ENCODE measurements at places on chromosomes 5 and 9.

DNA sequence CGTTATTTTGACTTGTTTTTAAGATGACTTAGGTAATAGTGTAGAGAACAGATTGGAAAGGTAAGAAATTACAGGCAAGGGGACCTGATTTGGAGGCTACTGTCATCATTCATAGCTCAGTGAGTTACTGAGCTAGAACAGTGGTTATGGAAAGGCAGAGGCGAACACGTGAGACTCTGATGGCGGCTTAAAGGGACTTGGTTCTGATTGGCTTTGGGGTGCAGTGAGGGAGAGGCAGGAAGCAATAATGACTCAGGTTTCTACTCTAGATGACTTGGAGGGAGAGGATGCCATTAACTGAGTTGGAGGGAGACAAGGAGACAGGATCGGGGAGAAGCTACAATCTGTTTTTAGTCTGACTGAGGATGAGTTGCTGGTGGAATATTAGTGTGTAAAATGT lies 3.0 kb downstream of the F2RL2 start:
- DNase-seq = no peak

DNA sequence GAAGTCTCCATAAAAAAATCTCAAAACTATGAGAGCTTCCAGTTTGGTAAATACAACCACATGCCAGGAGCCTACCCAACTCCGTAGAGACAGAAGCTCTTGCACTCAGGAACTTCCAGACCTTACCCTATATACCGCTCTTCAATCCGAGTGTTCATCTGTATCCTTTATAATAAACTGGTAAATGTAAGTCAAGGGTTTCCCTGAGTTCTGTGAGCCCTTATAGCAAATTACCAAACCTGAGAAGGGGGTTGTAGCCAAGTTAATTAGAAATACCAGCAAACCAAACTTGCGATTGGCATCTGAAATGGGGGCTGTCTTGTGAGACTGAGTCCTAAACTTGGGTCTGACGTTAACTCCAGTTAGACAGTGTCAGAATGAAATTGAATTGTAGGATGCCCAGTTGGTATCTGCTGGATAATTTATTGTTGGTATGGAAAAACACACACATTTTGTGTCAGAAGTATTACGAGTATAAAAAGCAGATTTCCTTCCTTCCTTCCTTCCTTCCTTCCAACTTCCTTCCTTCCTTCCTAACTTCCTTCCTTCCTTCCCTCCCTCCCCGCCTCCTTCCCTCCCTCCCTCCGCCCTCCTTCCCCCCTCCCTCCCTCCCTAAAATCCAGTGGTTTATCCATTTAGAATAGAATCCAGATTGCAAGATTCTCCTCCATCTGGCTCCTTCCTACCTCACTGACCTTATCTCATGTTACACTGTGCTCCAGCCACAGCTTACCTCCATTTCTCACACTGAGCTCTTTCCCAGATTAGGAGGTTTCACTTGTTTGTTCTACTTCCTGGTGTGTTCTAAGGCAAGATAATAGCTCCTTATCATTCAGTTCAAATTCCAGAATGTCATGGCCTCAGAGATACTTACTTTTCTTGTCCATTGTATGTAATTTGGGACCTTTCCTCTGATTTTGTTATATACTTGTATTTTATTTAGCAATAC lies 196.7 kb downstream of the WDR70 start:
- no peak for DNase-seq

DNA sequence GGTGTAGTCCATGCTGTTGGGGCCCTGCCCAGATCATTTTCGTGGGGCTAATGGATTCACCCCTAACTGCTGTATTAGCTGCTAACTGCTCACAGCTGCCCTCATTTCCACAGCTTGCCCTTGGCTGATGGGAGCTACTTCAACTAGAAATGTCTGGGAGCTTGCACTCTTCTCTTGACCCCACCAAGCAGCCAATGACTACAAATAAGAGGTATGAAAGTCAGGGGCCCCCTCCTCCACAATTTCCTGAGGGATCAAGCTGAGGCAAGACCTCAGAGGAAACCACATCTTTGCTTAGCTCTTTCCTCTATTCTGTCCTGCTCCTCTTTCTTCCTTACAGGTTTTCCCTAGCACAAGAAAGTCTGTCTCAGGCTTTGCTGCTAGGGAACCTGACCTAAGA lies 397.5 kb downstream of the MLLT3 start:
- DNase-seq = no peak

DNA sequence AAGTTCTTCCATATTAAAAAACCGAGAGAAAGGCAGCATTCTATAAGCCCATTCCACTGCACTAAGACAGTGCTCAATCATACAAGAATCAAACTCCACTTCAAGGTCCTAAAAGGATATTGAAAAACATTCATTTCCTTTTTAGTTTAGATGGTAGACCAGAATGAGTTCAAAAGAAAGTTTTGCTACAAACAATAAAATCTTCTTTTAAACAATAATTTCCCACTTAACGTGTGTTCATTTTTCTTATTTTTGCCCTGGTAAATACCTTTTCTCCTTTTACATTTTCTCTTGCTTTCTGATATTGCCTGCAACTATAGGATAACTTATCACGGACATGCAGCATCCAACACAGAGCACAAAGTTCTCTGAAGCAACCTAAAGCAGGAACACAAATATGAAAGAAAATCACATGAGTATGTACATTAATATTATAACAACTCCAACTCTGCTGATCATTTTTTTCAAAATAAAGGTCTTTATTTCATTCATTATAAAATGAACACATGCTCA lies 61.7 kb downstream of the CPLANE1 start:
- DNase-seq = no peak

GRCh38 chr5:8528106-8528505 lies 659.2 kb downstream of the MTRR start:
- DNase-seq = no peak

DNA sequence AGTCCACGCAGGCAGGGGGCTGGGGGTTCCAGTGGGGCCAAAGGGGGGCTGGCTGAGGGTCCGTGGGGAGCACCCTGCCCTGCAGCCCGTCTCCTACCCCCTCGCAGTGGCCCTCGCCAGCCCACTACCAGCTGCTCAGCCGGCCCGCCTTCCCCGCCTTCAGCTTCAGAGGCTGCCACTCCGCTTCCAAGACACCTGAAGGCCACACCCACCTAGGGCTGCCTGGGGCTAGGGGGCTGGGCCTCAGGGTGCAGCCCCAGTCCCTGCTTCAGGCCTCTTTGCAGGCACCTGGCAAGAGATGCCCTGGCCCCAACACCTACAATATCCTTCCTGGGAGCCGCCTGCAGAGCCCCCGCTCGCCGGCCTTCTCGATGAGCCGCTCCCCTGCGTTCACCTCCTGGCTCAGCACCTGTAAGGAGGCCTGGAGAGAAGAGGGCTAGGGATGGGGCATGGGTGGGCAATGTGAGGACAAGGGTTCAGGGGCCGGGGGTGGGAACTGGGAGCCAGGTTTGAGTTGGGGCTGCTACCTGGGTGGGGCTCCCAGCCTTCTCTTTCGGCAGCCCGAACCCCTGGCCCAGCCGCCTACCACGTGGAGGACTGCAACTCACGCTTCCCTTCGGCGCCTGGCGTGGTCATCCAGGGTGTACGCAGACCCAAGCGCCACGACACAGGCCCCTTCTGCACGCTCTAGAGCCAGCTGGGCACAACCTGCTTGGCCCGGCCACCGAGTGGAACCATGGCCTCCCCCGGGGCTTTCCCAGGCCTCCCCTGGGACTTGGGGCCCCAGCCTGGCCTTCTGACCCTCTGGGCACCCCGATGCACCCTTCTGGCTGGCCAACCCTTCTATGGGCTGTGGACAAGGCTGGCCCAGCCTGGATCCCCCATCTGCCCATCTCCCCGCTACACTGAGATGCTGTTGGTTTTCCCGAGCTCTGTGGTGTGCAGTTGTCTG lies 1.7 kb downstream of the STPG3 start:
- no peak for DNase-seq

DNA sequence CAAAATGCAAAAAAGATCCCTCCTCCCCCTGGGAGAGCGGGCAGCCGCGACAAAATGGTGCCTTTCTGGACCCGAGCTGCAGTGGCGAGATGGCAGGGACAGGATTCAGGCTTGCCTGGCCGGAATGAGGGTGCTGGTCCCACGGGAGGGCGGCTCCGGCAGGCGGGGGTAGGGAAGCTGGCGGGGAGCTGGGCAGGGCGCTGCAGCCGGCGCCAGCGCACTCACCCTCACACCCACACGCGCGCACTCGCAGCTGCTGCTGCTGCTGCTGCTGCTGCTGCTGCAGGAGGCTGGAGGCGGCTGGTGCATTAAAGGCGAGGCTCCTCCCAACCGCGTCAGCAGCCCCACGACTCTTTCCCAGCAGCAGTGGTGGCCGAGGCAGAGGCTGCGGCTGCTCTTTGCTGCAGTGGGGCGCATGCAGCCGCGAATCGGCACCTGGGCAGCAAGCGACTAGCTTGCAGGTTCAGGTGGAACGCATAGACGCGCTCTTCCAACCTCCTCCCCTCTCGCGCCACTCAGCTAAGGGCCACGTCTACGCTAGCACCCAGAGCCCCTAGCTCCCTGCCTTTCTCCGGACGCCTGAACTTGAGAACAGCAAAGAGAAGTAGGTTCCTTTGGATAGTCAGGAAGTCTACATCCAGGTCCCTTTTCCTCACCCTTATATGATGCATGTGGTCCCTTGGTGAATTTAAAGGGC lies at the start of gene PPP2R2B:
PPP2R2B (minus strand) TSS at position 282 of the 697 bp plus-strand sequence.
- peak; percentile 64 for DNase-seq

DNA sequence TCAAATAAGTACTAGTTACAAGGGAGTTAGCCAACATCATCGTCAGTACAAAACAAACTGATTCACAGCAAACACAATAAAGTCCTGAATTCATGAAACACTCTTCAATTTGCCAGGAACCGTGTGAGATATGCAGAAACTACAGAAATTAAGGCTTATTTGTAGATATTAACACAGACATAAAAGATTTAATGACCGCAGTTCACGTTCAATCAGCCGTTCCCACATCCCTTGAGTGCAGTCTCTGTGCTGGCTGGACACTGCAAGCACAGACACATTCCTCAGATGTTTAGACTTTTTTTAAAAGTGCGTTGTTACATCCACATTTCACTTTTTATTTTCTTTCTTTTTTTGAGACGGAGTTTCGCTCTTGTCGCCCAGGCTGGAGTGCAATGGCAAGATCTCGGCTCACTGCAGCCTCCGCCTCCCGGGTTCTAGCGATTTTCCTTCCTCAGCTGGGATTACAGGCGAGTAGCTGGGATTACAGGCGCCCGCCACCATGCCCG lies 566 bp upstream of the CEP78 start:
- DNase-seq = no peak

GRCh38 chr5:31827867-31828266 lies 188.9 kb downstream of the PDZD2 start:
- DNase-seq = no peak

DNA sequence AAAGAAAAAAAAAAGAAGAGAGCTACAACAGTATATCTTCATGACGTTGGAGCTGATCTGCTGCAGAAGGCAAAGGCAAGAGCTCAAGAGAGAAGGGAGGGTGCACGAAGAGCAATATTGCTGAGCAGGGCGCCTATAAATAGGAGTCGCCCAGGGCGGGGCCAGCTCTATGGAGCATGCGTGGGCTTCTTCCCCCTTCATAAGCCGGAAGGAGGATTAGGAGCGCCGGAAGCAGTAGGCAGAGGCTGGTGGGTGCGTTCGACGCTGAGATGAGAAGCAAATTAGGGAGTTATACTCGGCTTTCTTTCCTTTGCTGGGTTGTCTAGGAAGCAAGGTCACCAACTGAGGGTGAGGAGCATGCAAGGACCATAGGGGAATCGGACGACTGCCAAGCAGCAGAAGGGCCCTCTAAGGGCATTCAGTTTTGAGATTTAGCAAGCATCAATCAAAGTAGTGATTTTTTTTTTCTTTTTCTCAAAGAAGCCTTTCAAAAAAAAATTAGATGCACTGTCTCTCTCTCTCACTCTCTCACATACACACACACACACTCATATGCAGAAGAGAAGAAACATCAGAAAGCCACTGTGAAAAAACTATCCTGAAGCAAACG lies 496.7 kb downstream of the ENC1 start:
- no peak for DNase-seq

GRCh38 chr9:72477930-72478518 lies 43.4 kb upstream of the TMC1 start:
- no peak for DNase-seq

- no peak for DNase-seq
Measured at GRCh38 chr5:160199410-160199911, 29.8 kb upstream of the FABP6 start.

DNA sequence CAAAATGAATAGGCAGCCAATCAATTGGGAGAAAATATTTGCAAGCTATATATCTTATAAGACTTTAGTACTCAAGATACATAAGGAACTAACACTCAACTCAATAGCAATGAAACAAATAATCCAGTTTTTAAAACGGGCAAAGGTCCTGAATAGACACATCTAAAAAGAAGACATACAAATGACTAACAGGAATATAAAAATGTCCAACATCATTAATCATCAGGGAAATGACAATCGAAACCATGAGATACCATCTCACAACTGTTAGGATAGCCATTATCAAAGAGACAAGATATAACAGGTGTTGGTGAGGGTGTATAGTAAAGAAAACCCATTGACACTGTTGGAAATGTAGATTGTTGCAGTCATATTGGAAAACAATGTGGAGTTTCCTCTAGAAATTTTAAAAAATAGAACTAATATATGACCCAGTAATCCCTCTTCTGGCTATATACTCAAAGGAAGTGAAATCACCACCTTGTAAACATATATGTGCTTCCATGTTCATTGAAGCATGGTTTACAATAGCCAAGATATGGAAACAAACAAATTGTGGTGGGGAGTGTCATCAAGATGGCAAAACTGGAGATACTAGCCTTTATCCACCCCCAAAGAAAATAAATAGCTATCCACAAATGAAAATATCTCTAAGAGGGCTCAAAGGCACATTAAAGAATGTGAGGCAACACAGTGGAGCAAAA lies 13.9 kb upstream of the BTNL3 start:
- no peak for DNase-seq

GRCh38 chr5:33371660-33372059 lies 69.1 kb upstream of the TARS1 start:
- DNase-seq = no peak

- no peak for DNase-seq
Measured at GRCh38 chr5:178383301-178383918, 150.8 kb upstream of the PHYKPL start.

DNA sequence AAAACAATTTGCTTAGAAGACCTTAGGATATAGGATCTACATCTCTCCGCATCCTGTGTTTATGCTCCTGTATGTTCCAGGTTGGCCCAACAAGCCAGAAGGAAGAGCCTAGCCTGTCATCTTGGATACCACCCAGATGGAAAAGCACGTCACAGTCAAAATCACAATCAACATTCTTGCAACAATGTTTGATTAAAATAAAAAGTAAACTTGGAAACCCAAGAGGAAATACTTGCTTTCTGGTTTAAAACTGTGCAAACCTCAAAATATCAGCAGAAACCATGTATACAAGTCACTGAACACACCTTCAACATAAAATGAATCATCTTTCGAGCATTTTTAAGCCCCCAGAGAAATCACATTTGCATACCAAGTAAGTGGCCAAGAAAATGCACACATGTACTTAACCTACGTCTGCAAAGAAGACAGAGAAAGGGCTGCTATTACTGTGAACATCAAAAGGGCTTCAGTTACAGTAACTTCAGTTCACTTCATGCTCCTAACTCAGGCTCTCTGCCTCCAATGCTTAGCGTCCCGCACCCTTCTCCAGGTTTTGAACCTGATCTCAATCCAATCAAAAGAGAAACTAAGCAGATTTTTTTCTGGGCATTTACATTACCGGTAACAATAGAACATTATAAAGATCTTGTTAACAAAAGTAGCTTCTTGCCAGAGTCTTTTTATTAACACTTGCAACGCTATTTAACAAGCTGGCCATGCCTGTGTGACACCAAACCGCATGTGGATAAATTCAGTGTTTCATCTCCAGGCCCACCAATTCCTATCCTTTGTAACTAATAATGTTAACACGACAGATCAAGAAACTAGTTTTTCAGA lies 1.3 kb downstream of the ENC1 start:
- no peak for DNase-seq

- DNase-seq = no peak
Measured at GRCh38 chr9:99745085-99745484, 76.6 kb upstream of the NR4A3 start.
